ENCODE measurements at places on chromosomes 4 and X.
A peak's percentile ranks its signal among the peaks of the same experiment; 100 is the strongest.

DNA sequence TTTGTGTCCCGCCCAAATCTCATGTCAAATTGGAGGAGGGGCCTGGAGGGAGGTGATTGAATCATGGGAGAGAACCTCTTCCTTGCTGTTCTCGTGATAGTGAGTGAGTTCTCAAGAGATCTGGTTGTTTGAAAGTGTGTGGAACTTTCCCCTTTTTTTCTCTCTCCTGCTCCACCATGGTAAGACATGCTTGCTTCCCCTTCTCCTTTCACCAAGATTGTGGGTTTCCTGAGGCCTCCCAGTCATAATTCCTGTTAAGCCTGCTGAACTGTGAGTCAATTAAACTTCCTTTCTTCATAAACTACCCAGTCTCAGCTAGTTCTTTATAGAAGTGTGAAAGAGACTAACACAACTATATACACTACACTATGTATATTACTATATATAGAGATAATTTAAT lies 697.8 kb upstream of the HS3ST1 start:
- DNase-seq = no peak

DNA sequence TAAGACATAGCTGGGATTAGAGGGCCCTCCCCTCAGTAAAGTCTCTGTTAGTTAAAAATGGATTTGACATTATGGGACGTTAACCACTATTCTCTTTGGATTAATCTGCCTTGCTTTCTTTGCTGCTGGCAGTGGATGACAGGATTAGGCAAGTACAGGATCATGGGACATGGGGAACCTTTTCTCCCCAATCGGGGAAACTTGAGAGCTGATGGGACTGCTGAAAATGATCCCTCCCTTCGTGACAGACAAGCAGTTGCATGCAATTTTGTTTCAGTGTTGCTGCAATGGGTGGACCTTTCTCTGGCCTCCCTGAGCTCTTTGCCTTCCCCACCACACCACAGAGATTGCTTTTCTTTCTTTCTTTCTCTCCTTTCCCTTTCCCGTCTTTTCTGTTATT lies 120.2 kb upstream of the BANK1 start:
- no peak for DNase-seq

GRCh38 chr4:147769386-147769785 lies 37.5 kb downstream of the ARHGAP10 start:
- DNase-seq = no peak

DNA sequence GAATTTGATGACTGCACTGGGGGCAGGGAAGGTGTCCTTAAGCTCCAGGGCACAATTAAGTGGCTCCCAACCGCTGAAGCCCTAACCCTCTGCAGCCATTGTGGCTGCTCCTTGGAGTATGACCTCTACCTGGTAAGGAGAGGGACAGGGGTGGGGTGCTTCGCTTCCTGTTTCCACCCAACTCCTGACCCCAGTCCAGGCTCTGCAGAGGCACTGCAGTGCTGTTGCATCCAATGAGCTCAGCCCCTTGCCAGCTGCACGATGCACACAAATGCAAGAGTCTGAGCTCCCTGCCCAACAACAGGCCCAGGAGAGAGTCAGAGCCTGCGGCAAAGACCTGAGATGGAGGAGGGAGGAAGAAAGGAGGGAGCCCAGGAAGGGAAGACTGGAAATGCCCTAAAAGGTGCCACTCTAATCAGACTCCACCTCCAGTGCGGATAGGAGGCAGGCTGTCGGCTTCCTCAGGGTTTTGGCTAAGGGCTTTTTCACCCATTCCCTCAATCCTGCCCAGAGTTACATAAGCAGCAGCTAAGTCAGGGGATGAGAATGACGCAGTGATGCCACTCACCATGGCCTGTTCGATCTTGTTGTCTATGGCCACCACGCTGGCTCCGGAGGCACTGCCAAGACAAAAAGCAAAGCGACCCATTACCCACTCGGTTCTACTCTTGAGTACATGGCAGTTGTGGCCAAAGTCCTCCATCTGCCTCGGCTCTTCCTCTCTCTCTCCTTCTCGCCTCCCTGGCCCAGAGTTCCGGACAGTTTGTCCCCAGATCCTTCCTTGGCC lies 60.1 kb downstream of the TSC22D3 start:
- no peak for DNase-seq

DNA sequence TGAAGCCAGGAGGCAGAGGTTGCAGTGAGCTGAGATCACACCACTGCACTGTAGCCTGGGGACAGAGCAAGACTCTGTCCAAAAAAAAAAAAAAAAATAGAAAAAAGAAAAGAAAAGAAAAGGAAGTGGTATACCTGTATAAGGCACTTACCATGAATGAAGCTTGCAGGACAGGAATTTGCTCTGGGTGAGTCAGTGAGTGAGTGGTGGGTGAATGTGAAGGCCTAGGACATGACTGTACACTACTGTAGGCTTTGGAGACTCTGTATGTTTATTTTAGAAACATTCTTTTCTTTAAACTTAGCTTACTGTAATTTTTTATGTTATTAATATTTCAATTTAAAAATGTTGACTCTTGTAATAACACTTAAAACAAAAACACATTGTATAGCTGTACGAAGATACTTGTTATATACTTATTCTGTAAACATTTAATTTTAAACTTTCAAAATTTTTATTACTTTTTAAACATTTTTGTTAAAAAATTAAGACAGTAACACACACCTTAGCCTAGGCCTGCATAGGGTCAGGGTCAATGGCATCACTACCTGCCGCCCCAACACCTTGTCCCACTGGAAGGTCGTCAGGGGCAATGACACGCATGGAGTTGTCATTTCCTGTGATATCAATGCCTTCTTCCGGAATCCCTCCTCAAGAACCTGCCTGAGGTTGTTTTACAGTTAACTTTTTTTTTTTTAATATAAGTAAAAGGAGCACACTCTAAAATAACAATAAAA lies 78.7 kb downstream of the CLNK start:
- no peak for DNase-seq

- no peak for DNase-seq
These were observed 1451.9 kb downstream of the PCDH7 start for GRCh38 chr4:32172086-32172485.

- DNase-seq = no peak
These were observed 437.4 kb downstream of the PDGFC start for GRCh38 chr4:156534205-156534604.

DNA sequence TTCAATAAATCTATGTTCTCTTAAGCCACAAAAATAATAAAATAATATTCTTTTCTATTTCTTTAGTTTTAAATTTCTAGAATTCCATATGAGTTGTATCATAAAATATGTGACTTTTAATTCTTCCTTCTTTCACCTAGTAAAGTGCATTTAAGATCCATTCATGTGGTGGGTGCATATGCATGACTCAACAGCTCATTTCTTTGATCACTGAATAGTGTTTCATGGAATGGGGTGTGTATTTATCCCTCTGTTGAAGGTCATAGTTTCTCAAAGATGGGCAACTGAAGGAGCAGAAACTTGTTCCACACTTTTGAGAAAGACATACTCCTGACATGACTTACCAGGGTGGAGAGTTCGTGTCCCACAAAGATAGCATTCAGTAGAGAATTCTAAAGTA lies 1230.3 kb upstream of the AGA start:
- DNase-seq = no peak

GRCh38 chr4:157221895-157222770 lies 1.6 kb downstream of the GRIA2 start:
- DNase-seq = no peak

- no peak for DNase-seq
These were observed 210.7 kb upstream of the PPP1R2C start for GRCh38 chrX:42988700-42989099.

DNA sequence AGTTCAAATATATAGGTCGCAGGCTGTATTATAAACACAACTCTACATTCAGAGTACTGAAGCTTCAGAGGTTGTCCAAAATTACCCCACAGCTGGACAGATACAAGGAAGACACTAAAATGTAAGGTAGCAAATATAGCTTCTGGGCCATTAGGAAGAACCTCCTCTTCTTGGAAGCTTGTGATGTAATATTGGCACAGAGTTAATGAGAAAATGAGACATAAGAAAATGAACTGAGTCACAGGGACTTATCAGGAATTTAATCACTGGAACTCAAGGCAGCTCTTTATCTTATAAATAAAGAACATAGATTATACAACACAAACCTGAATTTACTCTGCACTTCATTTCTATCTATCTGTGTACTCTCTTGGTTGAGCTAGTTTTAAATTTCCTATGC lies 344.7 kb downstream of the PCDH10 start:
- no peak for DNase-seq

DNA sequence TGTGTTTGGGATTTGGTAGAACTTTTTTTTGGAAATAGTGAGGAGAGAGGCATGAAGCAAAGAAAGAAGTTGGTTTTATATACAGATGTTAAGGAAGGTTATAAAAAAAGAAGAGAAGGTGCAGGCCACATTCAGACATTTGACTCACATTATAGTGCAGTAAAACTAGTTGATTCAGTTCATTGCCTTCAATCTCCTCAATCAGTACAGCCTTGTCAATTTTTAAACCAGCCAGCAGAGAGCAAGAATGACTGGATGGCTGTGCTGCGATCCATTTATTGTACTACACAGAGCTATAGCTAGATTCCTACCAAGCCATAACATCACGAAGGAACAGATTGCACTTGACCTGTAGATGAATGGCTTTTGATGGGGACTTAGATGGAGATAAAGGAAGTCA lies 79.7 kb upstream of the LSM6 start:
- DNase-seq = no peak

GRCh38 chrX:3748052-3748559 lies 34.7 kb upstream of the PRKX start:
- DNase-seq = no peak

DNA sequence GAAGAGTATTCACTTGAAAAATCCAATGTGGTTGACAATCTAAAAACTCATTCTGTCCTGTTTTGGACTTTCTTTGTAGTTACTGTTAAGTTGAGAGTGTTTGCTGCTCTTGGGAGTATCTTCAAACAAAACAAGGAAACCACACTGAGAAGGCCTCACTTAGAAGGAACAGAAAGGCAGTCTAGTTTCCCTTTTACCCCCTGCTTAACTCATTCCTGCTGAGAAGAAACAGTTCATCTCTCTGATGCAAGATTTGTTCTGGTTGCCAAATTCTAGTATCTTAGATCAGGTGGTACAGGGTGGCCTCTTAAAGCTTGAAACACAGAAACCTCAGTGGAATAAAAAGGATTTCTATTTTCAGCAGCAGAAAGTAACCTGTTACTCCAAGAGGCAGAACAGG lies 41.4 kb downstream of the GUCY2F start:
- DNase-seq = no peak

GRCh38 chr4:80202190-80202711 lies 4.9 kb downstream of the PRDM8 start:
- peak; percentile 78 for DNase-seq

DNA sequence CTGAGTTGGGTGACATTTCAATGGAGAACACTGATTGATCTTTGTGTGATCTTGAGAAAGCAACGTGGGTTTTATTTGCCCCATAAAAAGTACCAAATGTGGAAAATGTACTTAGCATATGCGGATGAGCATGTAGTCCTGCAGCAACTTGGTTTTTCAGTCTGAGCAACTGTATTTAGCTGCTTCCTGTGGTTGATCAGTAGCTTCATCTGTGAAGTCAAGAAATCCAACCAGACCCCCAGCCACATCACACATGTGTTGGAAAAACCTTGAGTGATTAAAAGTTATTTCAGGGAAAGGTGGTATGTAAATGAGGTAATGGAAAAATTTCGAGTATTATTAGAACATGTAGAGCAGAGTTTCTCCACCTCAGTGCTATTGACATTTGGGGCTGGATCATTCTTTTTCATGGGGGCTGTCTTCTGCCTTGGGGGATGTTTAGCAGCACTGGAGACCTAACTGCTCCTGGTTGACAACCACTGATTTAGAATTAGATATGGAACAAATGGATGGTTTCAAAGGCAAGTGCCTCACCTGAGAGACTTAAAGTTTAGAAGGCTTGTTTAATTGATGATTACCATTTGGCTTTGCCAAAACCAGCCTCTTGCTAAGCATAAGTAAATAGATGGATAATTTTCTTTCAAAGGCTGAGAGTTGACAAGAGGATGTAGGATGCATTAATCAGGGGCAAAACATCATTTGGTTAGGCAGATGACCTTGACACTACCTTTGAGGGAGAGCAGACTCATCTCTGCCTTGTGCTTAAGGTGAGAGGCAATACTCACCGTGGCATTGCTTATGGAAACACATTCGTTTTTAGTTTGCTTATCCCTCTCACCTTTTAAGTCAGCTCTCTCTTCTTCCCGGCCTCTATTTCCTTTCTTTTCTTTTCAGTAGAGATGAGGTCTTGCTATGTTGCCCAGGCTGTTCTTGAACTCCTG lies 193.0 kb upstream of the RPS6KA3 start:
- DNase-seq = no peak

DNA sequence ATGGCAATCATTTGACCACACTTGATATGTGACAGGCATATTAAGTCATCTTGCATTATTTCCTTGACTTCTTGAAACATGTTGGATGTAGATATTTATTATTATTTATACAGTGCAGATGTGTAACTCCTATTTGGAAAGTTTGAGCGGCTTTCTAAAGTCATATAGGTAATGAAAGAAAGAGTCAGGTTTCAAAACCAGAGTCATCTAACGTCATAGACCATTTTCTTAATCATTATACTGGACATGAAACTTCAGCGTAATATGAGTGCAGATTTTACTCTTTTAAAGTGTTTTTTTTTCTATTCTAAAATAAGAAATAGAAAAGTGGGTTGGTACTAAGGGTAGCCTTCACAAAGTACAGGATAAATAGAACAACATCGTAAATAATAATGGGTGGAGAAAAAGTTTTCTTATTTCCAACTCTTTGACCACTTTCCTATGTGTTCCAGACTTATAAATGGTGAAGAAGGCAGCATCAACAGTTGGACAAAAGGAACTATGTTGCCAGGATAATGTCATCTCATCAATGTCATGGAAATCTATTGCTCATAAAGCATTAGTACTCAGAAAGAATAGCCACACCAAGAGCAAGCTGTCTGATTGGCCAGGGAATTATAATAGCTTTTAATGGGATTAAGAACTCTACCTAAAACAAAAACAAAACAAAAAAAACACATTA lies 108.0 kb upstream of the PCDH18 start:
- no peak for DNase-seq

GRCh38 chr4:103098756-103099440 lies 736 bp downstream of the BDH2 start:
- no peak for DNase-seq

GRCh38 chrX:135512508-135513129 lies 7.8 kb upstream of the INTS6L start:
- DNase-seq = no peak

GRCh38 chr4:173990126-173990868 lies 293.2 kb downstream of the FBXO8 start:
- no peak for DNase-seq

DNA sequence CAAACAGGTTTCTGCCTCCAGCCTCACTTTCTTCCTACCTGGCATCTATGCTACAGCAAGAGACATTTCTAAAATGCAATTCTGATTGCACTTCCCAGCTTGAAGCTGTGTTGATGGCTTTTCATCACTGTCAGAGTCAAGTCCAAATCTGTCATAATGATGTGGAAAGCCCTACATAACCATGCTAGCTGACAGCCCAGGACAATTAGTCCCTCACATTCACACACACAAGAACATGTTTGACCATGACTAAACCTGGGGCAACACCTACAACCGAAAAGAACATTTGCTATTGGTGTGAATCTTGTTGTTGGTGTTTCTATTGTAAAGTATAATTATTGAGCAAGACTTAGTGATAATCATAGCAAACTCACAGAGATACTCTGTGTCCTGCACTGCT lies 58.2 kb downstream of the PPM1K start:
- no peak for DNase-seq

GRCh38 chrX:40095583-40096394 lies 2.0 kb downstream of the BCOR start:
- no peak for DNase-seq
